Cortex of kidney (tissue), 1 donor: ENCODE measurements at places on chromosomes 7 and 10.

DNA sequence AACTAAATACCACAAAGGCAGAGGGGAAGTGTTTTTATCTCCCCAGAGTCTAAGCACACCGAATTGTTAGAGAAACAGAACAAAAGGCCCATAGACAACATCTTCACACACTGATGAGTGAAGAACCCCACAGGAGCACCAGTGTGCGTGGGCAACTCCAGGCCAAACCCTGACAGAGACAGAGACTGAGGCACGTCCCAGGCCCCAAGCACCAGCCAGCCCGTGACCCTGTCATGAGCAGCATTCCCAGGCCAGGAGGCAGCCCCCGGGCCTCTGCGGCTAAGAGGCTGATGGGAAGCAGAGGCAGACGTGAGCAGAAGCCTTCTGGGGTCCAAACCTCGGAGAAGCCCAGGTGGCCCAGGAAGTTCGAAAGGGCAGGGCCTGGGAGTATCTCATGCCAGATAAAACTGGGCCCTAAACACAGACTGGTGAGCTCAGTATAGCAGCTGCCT is 184.4 kb downstream of the TCERG1L start:
- DNase-seq: no peak

DNA sequence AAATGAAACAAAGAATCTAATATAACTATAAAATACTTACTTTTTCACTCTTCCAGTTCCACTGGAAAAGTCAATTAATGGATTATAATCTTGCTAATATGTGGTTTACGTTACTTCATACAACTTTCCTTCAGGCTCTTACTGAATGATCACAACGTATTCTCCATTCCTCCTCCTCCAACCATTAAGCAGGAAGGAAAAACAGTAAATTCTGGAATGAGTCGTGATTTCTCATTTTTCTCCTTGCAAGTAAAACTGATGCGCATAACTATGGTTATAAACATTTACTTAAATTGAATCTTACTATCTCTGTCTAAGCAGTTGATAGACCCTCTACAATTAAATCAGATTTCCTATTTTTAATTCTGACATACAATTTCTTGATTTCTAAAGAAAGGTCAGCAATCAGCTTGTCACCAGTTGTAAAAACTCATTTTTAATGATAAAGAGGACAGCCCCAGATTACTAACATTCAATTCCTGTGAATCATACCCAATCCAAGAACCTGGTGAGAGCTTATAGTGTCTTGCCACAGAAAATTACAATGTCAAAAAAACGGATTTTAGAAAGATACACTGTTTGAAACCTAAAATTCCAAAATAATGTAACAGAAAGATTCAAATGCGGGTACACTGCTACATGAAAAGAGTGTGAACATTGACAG is 64.3 kb downstream of the EZH2 start:
- DNase-seq: no peak

- no peak for DNase-seq
Measured at GRCh38 chr7:95907337-95907736, 135.0 kb downstream of the DYNC1I1 start.

DNA sequence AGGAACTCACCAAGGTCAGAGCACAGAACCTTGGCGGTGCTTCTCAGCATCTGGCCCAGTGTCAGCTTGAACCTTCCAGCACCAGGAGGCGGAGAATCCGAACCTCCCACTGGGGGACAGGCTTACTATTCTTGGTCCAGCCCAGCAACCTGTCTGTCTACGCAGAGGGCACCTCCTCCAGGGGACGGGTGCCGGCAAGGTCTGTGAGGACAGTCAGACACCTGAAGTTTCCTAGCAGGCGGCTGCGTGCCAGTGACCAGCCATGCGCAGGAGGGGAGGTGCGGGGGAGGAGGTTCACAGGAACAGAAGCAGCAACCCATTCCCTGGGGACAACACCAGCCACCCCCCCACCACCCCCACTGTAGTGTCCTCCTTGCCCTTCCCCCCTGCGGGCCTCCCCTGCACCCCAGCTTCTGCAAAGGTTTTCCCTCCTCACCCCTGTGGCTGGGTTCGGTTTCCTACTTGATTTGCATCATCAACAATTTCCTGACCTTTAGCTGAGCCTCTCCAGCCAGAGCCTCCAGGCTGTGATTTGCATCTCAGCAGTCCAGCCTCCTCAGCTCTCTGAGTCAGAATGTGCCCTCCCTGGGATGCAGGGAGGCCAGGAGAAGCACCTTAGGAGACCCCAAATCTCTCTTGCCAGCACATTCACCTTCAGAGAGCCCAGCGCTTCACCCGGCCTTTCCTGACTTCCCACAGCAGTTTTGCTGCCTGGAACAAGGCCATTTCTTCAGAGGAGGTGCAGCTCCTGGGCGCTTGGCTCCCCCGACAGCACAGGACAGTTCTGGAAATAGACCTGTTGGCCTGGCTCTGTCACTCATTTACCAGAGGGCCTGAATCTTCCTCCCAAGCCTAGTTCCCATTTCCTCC is 107.5 kb upstream of the NPS start:
- DNase-seq: no peak

DNA sequence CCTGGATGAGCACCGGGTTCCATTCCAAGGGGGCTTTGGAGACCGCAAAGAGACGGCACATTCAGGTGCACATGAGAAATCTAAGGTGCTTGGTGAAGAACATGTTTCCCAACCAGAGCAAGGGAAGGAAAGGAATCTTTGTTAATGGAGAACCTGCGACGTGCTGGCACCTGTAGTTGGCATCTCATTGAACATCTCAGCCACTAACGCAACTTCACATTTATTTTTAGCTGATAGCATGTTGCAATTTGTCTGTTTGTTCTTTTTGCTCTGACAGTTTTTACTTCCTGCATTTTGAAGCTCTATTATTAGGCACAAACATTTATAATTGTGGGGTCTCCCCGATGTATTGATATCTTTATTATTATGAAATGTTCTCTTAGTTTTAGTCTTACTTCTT is 316.7 kb downstream of the TCERG1L start:
- DNase-seq: no peak

GRCh38 chr10:137031-137430 is 1.8 kb downstream of the ZMYND11 start:
- DNase-seq: no peak

DNA sequence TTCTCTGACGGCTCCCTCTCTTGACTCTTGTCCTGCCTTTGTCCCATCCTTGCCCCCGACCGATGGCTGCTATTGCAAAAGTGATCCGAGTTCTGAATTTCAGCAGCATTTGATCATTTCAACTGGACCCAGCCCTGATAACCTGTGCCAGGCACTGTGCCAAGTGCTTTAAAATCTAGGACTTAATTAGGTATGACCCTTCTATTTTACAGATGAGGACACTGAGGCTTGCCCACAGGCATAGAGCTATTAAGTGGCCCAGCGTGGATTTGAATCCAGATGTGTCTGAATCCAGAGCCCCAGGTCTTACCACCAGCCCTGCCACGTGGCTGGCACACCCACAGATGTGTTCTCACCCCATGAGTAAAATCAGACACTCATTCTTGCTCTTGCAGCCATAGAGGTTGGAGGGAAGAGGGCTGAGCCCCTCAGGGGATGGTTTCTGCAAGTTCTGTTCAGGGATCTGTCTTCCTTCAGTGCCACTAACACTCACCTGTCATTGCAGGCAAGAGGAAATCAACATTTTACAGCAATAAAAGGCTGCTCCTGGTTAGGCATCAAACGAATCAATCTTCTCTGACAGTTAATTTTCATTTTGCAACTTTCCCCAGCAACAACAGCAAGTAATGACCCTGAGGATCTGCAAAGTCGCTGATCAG is 101.2 kb downstream of the GRID1 start:
- no peak for DNase-seq

DNA sequence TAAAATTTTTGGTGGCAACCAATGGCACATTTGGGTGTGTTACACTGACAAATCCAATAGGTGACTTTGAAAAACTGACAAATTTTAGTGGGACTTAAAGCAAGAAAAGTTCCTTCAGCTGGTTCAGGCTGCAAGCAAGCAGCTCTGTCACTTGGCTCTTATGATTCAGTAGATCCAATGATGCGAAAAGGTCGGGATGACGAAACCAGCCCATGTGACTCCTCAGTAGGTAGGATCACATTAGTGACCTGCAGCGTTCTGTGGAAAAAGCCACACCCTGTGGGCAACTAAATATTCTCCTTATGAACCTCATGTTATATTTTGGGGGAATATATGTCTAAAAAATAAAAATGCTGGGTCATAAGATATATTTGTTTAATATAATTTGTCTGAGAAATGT is 13.3 kb upstream of the TSGA13 start:
- no peak for DNase-seq

GRCh38 chr7:141073173-141073640 is 657 bp upstream of the TMEM178B start:
- no peak for DNase-seq

DNA sequence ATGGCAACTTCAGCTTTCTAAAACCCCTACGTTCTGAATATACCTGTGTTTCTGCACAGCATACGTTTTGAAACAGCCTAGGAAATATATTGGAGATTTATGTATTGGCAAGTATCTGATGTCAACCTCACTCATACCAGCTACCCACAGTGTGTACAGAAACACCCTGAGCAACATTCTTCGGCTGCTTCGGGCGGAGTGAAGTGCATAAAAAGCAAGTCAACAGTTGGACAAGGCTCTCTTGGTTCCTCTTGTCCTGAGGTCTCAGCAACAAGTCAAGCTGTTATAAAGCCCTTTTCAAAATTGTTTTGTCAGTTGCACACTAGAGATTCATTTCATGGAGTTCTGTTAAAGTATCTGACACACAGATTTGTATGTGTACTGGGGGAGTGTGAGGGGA is 40.0 kb upstream of the PAPSS2 start:
- no peak for DNase-seq

GRCh38 chr10:73875139-73875475 is 752 bp upstream of the CAMK2G start:
- no peak for DNase-seq

- DNase-seq: no peak
Measured at GRCh38 chr7:36285276-36285675, 104.4 kb upstream of the ANLN start.

DNA sequence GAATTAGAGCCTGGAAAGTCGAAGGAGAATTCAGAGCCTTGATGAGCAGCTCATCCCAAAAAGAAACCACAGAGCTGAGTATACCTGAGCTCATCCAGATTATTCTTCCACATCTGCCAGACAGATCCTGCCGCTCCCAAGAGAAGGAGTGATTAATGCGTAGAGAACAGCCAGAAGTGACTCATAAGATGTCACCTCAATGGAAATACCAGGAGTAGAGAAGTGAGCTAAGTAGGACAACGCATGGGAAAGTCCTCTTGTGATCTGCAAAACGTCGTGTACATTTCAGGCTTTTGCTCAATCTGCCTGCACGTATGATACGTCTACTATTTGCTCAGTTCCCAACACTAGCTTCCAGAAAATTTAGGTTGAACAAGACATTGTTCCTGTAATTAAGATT is 230.5 kb upstream of the AUTS2 start:
- DNase-seq: no peak

DNA sequence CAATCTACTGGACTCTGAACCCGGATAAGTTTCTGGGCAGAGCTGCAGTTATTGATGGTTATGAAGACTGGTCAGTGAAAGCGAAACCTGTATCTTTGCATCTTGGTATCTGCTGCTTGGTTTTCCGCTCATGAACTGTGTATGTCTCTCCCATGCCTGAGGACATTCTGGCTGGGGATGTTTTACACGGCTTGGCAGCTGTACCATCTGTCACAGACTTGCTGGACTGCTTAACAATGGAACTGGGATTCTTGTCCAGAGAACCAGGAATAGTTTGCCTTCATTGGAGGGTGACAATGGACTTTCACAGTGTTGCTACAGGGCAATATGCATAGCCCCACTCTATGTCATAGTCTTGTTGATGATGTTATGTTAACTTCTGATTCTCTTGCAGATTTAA is 119.9 kb upstream of the TMEM106B start:
- DNase-seq: no peak

DNA sequence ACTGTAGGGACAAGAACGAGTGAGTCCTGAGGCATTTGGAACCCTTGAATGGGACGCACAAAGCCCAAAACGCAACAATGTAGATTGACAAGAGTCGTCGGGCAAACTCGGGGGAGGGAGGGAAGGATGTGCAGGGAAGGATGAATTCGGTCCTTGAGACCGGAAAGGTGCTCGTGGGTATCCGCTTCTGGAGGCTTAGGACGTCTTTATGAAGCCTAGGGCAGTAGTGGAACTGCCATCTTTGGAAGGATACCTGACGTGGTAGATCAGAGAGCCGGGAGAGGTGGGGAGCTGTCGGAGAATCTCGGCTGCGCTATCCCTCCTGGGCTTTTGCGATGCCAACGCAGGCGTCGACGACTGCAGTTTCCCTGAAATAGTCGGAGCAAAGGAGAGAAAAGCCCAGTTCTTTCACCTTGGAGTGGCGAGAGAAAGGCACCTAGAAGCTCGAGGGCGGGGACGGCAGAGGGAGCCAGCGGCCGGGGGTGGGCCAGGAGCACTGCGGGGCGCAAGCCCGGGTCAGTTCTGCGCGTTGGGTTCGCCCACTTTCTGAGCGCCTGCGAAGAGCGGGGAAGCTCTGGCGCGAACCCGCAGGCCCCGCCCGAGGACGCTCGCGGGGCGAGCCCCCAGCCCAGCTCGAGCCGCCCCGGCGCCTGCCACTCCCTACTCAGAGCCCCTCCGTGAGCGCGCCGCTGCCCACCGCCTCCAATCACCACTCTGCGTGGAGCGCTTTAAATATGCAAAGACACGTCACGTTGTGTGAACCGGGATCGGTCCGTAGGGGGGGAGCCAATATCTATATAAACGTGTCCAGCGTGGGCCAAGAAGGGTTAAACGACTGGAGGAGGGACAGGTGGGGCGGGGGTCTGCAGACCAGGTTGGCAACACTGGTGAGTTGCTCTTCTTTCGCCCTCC is at the start of gene CYP26C1:
Gene CYP26C1, plus strand, starts transcription at position 824 of the 912 bp plus-strand sequence. CDS start 466 bp downstream, outside the sequence.
- no peak for DNase-seq

- no peak for DNase-seq
Measured at GRCh38 chr10:112723876-112724275, 226.2 kb upstream of the TCF7L2 start.

GRCh38 chr10:96501985-96502384 is 11.7 kb downstream of the TLL2 start:
- DNase-seq: no peak
